Activated CD8-positive, alpha-beta memory T cell treated with anti-CD3 and anti-CD28 coated beads for 4 hours (primary cell): ENCODE measurements at places on chromosomes 1 and 21.

DNA sequence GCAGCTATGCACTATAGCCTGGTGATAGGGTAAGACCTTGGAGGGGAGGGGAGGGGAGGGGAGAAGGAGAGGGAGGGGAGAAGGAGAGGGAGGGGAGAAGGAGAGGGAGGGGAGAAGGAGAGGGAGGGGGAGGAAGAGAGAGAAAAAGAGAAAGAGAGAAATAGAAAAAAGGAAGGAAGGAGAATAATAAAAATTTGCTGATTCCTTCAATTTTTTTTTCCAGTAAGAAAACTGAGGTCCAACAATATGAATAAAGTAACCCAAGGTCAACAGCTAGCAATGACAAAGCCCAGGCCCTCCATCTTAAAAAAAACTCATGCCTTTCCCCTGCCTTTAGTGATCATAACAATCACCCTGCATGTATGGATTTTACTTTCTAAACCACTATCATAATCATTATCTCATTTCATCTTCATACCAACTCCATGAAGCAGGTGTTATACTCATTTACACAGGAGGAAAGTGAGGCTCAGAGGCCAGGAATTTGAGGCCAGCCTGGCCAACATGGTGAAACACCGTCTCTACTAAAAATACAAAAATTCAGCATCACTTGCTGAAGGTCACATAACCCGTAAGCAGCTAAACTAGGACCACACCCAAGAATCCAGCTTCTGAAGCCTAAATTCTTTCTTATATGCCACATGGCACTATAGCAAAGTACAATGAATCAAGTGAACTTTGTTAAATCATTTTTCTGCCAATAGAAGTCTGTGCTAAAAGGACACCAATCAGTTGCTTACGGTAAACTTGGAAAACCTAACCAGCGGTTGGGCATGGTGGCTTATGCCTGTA is 23.4 kb upstream of the BRDT start:
- DNase-seq, result no peak

- no peak for DNase-seq
Measured at GRCh38 chr21:43364851-43365424, 62.0 kb downstream of the SIK1 start.

DNA sequence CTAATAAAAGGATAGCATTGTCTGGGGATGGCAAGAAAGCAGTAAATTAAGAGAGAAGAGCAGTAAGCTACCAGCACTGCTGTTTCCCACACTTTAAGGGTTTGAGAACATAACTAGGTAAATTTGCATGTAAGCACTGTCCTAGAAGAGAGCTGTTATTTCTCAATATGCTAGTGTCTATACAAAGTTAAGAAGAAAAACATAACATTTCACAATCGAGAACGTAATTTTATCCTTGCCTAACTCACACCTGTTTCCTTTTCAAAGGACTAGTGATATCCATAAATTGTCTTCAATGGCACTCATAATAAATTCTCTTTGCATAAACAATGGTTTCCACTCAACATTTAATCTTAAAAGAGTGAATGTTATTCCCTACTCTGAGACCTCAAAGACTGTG is 576.0 kb downstream of the PTBP2 start:
- DNase-seq, result no peak

DNA sequence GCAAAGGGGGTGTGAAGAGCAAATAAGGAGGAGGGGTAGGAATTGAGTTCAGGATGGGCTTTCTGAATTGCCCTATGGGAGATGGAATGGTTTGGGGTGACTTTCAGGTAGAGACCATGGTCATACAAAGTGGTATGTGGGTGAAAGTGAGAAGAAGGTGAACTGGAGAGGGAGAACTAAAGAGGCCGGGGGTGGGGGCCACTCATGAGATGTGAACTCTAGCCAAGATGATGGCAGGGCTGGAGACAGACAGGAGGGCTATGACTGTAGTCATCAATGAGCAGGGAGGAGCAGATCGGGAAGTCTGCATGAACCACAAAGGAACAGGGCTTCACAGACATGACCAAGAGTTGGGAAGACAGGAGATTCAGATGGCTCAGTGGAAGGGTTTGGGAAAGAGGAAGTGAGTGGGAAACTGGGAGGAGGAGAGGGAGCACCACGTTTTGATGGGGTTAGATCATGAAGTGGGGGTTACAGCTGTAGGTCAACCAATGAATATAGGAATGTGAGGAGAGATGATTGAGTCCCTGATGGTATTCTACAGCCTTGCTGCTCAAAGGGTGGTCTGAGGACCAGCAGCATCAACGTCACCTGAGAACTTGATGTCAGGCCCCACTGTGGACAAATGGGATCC is 20.7 kb upstream of the LRRC8D start:
- no peak for DNase-seq

- no peak for DNase-seq
Measured at GRCh38 chr1:18549106-18549505, 68.4 kb downstream of the KLHDC7A start.

- no peak for DNase-seq
Measured at GRCh38 chr1:83131692-83131955, 867.3 kb downstream of the TTLL7 start.

- no peak for DNase-seq
Measured at GRCh38 chr1:164565357-164565756, 6.4 kb downstream of the PBX1 start.

DNA sequence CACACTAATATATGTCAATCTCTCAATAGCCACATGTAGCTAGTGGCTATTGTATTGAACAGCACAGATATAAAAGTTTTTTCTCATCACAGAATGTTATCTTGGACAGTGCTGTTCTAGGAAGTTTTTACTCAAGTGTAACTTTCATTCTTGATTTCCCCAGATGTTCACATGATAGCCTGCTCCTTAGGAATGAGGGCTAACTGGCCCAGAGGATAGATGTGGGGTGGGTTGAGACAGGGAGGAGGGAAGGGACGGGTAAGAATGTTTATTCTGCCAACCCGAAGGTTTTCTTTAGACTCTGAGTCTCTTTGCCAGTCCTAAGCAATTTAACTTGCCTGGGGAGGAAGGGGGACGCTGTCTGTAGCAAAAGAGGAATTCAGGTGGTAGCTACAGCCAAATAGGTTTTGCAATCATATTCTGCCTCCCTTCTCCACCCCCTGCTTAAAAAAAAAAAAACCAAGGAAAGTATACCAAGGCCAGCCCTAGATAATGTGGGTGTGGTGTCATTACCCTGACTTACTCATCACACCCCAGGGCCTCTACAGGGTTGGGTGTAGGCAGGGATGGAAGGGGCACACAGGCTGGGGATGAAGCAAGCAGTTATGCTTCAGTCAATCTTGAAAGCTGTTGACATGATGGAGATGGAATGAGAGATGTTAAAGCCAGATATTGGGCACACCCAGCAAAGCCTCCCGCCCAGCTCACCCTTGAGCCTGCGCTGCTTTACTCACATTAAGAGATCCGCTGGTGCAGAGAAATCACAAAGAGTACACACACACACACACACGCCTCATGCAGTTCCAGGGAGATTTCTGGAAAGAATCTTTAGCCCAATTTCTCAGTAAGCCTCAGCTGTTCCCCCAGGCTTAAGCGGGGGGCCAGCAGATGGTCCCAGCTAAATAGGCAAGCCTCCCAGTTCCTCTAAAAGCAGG is 59.9 kb downstream of the PLXNA2 start:
- DNase-seq, result no peak

DNA sequence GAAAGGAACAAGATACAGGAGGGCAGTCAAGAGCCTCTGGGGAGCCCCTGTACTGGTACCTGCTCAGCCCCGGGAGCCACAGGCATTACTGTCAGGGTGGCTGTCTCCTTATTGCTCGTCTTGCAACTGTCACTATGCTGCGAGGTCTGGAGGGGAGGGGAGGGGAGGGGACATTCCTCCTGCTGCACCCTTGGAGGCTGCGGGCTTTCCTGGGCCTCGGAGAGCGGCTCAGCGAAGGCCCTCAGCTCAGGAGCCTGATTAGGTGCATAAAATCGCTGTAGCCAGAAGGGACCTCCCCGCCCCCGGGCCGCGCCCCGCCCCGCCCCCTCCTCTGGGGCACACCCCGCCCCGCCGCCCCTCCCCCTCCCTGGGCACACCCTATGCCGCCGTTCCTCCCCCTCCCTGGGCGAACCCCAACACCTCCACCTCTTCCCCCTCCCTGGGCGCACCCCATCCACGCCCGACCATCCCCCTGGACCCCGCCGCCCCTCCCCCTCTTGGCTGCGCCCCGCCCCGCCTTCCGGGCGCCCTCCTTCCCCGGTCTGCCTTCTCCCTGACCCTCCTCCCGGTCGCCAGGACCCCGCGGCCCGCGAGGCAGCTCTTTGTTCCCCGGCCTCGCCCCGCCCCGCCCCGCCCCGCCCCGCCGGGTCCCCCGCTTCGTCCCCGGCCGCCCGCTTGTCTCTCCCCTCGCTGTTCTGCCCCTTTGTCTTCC is 35.5 kb downstream of the CACHD1 start:
- no peak for DNase-seq
